Testis (tissue), 5 donors: ENCODE measurements at places on chromosomes 2 and 18. TPM values are rescaled to one million over a fixed set of nuclear protein-coding genes. Genes with fewer than 3 reads are reported as not detected.
A peak's percentile ranks its signal among the peaks of the same experiment; 100 is the strongest.

- H3K27me3 ChIP-seq: no peaks in the 10 kb centered on the region
- H3K4me3 ChIP-seq: no peak overlapping the region
- no peaks in the 10 kb centered on the region for H3K36me3 ChIP-seq
Observed at GRCh38 chr18:44974174-44974573, 293.5 kb downstream of the SETBP1 start.

DNA sequence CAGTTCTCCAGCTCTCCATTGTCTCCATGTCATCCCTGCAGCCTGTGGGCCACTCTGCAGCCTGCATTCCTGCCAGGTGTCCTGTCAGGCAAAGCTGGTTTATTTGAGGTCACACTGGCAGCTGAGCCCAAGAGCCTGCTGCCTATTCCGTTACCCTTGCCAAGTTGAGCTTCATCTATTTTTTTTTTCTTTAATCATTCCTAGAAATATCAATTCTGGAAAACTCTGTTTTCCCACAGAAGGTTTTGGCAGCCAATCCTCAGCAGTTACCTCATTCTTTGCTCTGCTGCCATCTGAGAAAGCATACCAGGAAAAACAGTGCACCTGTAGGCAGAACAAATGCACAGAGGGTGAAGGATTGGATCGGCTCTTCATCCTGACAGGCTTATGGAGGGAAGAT lies 411.0 kb upstream of the ACVR2A start:
- H3K27ac ChIP-seq: no peak overlapping the region
- no peaks in the 10 kb centered on the region for H3K27me3 ChIP-seq
- H3K4me3 ChIP-seq: no peak overlapping the region
- no peaks in the 10 kb centered on the region for H3K36me3 ChIP-seq
- no peak for DNase-seq
- no peaks in the 10 kb centered on the region for H3K4me1 ChIP-seq

DNA sequence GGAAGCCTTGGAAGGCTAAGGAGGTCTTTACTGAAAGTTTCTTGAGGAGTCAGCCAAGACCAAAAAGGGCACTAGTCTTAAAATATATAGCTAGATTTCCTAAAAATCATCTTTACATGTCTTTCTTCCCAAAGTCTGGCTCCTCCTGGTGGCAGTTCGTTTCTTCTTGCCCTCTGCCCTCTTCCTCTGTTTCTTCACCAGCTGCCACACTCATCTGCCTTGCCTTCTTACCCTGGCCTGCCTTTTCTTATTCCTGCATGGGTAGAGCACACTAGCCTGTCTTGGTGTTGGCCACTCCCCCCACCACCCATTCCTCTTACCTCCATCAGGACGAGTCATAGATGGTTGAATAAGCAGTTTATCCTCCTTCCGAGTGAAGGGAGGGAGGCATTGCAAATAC lies 129.8 kb downstream of the RAPGEF4 start:
- no peak overlapping the region for H3K27ac ChIP-seq
- H3K4me1 ChIP-seq: no peaks in the 10 kb centered on the region
- no peak overlapping the region for H3K4me3 ChIP-seq
- no peaks in the 10 kb centered on the region for H3K36me3 ChIP-seq
- no peaks in the 10 kb centered on the region for H3K27me3 ChIP-seq

- DNase-seq: no peak
- no peaks in the 10 kb centered on the region for H3K36me3 ChIP-seq
- no peaks in the 10 kb centered on the region for H3K27me3 ChIP-seq
- H3K27ac ChIP-seq: peak overlapping the region; percentile 83
- H3K4me1 ChIP-seq: peaks cover 53% of the 10 kb centered on the region
- no peak overlapping the region for H3K4me3 ChIP-seq
Observed at GRCh38 chr2:54470266-54470938, 14.3 kb downstream of the SPTBN1 start.

The HPCAL1 gene
- total RNA-seq: 215 TPM

The RFTN2 gene
- 25.0 TPM for total RNA-seq

DNA sequence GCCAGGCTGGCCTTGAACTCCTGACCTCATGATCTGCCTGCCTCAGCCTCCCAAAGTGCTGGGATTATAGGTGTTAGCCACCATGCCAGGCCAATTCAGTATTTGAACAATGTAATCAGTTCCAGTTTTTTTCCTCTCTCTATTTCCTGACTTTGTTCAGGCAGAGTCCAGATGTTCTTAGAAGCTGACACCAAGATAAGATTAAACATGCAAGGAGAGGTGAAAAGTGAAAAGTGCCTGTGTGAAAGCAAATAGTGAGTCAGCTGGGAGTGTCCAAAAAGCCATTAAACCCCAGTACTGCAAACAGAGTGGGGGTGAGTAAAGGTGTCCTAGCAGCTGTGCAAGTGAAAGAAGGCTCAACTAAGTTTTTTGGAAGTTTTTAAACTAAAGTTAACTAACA lies 231.5 kb downstream of the PTH2R start:
- DNase-seq: no peak
- H3K27ac ChIP-seq: no peak overlapping the region
- H3K4me1 ChIP-seq: no peaks in the 10 kb centered on the region
- no peaks in the 10 kb centered on the region for H3K27me3 ChIP-seq
- no peak overlapping the region for H3K4me3 ChIP-seq
